Body of pancreas (tissue), 4 donors: ENCODE measurements at places on chromosomes 5 and 9. TPM values are rescaled to one million over a fixed set of nuclear protein-coding genes. Genes with fewer than 3 reads are reported as not detected.

DNA sequence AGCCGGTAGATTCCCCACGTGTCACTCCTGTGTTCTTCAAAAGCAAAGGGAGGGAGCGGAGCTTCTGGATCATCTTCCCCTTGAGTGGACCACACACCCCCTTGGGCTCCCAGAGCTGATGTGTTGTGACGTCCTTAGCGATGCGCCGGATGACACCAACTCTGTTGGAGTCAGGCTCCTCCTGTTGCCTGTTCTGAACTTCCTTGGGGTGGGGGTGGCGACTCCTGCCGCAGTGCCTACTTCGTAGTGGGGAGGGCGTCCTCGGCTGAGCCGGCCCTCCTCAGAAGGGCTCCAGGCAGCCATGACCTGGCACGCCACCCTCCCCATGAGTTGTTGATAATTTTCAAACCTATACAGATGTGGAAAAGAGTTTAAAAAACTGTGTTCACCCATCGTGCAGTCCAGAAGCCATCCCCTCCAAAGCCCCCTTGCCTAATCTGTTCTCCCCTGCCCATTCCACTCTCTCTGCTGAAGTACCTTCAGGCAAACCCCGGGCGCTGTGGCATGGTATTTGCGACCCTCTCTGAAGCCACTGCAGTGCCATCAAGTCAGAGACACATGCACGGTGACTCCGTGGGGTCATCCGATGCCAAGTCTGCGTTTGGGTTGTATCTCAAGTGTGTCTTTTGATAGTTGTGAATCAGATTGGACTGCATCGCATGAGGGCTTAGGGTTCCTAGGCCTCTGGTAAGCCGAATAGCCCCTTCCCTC lies 16.7 kb downstream of the EXOC3 start:
- DNase-seq = no peak

DNA sequence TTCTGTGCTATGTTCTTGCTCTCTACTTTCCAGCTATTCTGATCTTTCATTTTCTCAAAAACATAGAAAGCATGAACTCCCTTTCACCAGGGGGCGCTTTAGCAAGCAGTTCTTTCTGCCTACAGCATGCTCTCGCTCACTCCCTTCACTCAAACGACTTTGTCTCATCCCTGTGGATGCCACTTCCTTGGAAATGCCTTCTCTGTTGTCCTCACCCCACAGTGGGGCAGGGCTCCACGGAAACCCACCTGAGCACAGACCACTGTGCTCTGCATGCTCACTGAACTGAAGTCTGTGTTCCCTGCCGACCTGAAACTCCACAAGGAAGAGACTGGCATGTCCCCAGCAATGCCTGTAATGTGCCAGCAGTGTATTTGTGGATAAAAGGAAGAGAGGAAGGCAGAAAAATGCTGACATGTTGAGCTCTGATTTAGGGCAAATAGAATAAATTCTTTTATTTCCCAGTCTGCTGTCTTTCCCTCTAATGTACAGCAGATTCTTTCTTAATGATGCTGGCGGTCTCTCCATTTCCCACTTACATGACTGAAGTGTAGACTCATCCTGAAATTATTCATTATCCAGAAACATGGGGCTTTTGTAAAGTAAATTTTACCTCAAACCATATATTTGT lies 4.9 kb upstream of the ROR2 start:
- DNase-seq = peak; percentile 68

DNA sequence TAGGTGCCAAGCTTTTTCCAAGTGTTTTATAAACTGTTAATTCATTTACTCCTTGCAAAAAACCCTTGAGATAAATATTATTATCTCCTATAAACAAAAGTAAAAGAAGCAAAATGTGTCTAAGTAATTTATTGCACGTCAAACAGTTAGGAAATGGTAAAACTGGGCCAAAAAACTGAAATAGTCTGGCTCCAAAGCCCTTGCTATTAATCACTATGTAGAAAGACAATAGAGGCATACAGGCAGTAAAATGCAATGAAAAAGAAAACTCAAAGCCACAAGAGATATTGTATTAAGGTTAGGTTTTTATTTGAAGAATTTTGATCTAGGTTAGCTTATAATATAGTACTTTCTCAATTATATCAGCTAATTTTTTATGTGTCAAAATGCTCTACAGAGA lies 457.7 kb downstream of the ANXA1 start:
- no peak for DNase-seq

PCDHA9 gene
- 3.3 TPM for total RNA-seq

SH2D3C gene
- 3.3 TPM for total RNA-seq

UNC13B gene
- 29.3 TPM for total RNA-seq
